ENCODE measurements at places on chromosomes 13 and 19.
A peak's percentile ranks its signal among the peaks of the same experiment; 100 is the strongest.

DNA sequence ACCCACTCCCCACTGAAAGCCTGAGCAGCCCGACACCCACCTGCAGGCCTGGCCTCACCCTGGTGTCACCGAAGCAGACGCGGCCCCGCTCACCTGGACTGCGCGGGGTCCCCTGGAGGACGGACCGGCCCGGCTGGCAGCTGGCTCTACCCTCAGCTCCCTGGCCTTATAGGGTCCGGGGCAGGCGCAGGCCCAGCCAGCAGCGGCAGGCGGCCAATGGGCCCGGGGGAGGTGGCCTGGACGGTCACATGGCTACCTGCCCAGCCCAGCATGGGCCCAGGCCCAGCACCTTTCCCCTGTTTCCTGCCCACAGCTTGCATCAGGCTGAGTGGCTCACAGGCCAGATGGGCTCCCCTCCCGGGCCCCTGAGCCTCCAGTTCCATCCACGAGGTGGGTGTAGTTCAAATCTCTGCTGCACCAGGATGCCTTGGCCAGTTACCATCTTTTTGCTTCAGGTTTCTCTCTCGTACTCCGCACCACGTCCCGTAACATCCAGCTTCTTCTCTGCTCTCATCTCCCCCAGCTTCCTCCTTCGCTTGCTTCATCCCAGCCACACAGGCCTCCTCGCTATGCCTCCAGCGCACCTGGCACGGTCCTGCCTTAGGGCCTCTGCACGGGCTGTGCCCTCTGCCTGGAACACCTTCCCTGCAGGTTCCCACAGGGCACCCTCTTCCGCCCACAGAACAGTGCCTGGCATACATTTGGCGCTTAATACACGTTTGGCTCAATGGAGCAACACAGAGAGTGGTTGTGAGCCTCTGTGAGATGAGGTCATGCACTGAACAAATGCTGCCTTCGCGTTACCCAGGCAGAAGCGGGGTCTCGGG, at the start of gene PLIN4:
PLIN4 (minus strand) TSS at position 142 of the 827 bp plus-strand sequence. CDS start 214 bp downstream, outside the sequence.
- no peak within 1 kb of the TSS for H3K27ac ChIP-seq
- no peak for DNase-seq
- H3K27me3 ChIP-seq, result peaks cover 2% of the 10 kb centered on the region
- H3K36me3 ChIP-seq, result no peaks in the 10 kb centered on the region
- H3K4me3 ChIP-seq, result no peak within 1 kb of the TSS

DNA sequence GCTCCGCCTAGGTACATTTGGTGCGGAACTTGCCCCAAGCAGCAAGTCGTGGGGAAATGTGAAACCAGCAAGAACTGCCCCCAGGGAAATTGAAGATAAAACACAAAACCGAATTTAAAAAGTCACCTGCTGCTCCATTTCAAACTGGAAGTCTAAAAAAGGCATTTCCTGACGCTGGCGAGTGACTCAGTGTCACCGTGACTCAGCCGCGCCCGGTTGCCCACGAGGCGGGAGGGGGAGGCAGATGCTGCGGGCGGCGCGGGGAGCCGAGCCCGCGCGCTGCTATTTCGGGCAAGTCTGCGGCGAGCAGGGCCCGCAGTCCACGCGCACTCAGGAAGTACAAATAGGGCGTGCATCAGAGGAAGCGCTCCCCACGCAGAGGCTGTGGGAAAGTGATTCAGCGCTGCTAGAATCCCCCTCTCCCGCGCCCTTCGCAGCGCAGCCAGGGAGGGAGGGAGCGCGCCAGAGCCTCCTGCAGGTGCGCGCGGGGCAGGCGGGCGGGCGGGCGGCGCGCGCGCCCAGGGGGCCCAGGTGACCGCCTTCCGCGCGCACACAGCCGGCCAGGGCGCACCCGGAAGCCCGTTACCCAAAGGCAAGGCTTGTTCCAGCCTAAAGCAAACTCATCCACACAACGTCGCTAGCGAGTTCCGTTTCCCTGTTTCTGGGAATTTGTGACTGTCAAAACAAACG, 168.8 kb downstream of the COL4A1 start:
- no peak overlapping the region for H3K27ac ChIP-seq
- H3K36me3 ChIP-seq, result no peaks in the 10 kb centered on the region
- DNase-seq, result no peak
- H3K4me1 ChIP-seq, result peaks cover 30% of the 10 kb centered on the region
- H3K4me3 ChIP-seq, result peak overlapping the region; percentile 82
- no peaks in the 10 kb centered on the region for H3K27me3 ChIP-seq

GRCh38 chr13:98676239-98676638, 76.2 kb downstream of the SLC15A1 start:
- H3K4me3 ChIP-seq, result peak overlapping the region; percentile 9
- no peak for DNase-seq
- peaks cover 7% of the 10 kb centered on the region for H3K4me1 ChIP-seq
- no peak overlapping the region for H3K27ac ChIP-seq

DNA sequence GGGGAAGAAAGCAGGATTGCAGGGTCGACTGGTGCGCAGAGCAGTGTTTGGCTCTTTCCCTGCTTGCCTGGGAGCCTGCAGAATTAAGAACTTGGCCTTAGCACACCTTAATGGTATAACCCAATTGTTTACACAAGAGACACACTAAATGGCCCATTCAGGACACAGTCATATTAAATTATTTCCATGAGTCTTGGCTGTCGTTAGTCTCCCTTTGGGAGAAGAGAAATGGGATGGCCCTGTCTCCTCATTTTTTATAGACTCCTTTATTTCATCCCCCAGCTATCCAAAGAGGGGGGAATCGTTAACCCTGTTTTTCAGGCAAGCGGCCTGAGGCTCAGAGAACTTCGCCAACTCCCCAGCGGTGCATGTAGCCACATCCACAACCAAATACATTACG, 282.5 kb downstream of the SUCLA2 start:
- no peak for DNase-seq
- no peaks in the 10 kb centered on the region for H3K36me3 ChIP-seq
- no peaks in the 10 kb centered on the region for H3K4me1 ChIP-seq
- H3K27ac ChIP-seq, result no peak overlapping the region
- H3K27me3 ChIP-seq, result no peaks in the 10 kb centered on the region
- no peak overlapping the region for H3K4me3 ChIP-seq

- no peak overlapping the region for H3K27ac ChIP-seq
- no peak for DNase-seq
- no peaks in the 10 kb centered on the region for H3K36me3 ChIP-seq
These were observed 41.0 kb downstream of the ANKRD10 start for GRCh38 chr13:110873639-110874507.

- H3K4me3 ChIP-seq, result no peak overlapping the region
- no peaks in the 10 kb centered on the region for H3K27me3 ChIP-seq
- H3K4me1 ChIP-seq, result peaks cover 6% of the 10 kb centered on the region
- H3K36me3 ChIP-seq, result no peaks in the 10 kb centered on the region
- no peak for DNase-seq
These were observed 295.4 kb upstream of the MAB21L1 start for GRCh38 chr13:35771898-35772297.

- H3K36me3 ChIP-seq, result no peaks in the 10 kb centered on the region
- H3K27ac ChIP-seq, result no peak overlapping the region
- no peak overlapping the region for H3K4me3 ChIP-seq
- no peaks in the 10 kb centered on the region for H3K27me3 ChIP-seq
- DNase-seq, result no peak
These were observed 9.6 kb downstream of the SIRT2 start for GRCh38 chr19:38889803-38890202.
